Stimulated activated CD4-positive, alpha-beta T cell treated with anti-CD3 and anti-CD28 coated beads, Interleukin-1b, Interleukin-23, amount 100 ng/mL, for 4 hours (primary cell): ENCODE measurements at places on chromosomes 5 and 9.

DNA sequence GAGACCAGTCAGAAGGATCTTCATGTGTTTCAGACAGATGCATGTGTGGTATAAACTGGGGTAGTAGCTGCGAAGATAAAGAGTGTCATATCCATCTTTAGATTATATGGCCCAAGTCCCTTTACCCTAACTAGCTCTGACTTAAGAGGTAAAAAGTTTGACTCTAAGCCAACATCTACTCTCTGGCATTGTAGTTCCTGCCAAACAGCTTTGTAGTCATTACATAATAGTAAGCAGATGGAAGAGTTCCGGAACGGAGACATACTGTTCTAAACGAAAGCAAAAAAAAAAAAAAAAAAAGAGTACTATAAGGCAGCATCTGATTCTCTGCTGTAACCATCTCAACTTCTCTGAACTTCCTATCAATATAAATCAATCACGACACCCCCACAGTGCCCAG lies 48.8 kb downstream of the CEMIP2 start:
- DNase-seq, result no peak

DNA sequence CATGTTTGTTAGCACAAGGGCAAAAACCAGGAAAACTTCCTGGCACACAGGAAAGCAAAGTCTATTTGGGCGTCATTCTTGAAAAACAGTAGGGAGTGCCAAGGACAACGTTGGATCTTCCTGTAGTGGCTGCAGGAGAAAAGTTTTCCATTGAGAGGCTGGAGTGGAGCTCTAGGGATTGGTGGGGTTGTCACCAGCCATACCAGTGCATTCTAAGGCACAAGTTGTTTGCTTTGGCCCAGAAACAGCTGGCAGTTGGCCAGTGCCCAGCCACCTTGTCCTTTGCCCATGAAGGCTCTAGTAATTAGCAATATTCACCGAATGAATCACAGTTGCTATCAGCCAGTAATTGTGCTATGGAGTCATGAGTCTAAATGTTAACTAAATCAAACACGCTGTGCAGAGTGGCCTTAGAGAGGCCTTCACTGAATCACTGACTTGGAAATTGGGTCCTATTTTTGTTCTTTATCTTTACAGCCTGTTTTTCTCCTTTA lies 26.4 kb downstream of the TNFSF15 start:
- no peak for DNase-seq

DNA sequence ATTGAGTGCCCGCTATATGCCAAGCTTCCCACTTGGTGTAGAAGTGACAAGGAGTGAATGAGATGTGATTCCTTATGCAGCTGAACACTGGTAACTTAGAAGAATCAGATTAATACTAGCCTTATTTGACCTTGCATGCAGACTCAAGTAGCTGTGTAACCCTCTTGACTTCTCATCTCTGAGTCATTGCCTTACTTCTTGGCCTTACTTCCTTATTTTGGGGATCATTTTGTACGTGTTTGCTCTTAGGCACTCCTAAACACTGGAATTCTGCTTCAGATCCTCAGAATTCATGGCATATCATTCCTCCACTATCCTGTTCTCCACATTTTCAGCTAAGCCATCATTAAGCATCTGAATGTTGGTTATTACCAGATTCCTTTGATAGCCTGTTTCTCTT lies 948.9 kb upstream of the ARRDC3 start:
- DNase-seq, result no peak

DNA sequence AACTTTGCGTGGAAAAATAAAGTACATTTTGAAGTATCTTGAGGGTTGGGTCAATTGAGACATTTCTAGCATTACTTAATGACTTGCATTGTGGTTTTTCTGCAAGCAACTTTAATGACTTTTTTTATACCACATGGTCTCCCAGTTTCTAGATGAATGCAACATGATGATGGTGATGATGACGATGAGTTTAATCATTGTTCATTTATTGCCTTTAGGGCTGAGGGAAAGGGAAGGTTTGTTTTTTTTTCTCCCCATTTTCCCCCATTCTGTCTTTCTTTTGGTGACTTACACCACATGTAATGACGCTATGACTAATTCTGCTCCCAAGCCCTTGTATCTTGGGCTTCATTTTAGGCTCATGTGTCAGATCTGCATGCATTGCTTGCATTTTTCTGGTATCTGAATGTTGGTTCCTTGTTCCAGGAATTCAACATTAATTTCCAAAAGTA lies 57.7 kb upstream of the NXNL2 start:
- DNase-seq, result no peak

DNA sequence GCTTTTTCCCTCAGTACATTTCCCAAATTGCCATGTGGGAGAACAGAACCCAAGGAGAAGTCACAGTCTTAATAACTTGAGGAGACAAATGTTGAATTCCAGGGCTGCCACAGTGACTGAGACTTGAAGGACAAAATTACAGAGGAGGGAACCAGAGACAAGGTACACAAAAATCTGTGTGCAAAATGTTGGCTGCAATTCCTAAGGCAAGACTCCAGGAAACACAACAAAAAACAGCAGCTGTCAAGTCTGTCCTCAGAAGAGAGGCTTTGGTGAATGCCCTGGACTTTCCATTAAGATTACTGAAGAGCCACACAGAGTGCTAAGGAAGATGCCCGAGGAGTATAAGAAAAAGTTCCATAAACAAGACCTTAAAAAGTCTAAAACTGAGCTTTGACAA lies 21.1 kb downstream of the AP3B1 start:
- no peak for DNase-seq

DNA sequence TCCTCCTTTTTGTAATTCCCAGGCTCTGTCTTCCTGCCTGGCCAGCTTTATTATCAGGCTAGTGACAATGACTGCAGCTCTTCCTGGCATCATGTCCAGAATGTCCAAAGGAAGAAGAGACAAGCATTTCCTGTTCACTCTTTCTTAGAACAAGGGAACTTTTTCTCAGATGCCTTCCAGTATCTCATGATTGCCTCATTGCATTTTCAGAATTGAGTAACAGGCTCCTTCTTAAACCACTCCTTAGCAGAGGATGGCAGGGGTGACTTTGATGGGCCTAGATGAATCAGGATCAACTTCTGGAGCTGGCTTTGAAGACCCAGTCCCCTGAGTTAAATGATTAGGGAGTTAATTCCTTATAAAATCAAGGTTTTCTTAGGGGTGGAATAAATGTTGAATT lies 92.9 kb upstream of the RASGRF2 start:
- no peak for DNase-seq

GRCh38 chr5:39716532-39717028 lies 291.8 kb upstream of the DAB2 start:
- DNase-seq, result peak; percentile 7

DNA sequence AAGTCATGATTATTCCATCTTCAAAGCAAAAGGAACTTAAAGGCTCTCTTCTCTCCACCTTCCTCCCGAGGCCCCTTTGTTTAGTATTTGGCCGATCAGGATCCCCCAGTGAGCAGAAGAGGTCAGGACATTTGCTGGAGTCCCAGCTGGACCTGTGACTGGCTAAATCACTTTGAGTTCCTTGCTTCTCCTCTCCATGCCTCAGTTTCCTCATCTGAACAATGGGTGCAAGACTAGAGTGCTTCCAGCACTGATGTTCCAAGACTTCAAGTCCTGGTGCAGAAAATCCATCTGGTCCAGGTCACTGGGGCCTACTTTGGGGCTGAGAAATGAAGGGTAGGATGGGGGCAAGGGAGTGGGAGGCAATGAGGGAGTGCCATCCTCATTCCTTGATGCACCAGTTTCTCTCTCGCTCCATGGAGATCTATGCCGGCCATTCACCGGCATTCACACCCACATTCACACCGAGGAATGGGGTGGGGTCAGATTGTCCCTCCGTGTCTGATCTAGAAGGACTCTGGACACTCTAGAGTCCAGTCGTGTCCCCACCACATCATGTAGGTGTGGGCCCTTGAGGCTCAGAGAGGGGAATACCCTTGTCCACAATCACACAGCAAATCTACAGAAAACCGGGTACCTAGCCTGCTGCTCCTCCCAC lies 38.7 kb upstream of the IL17B start:
- DNase-seq, result no peak

- no peak for DNase-seq
These were observed 40.8 kb upstream of the CLK4 start for GRCh38 chr5:178667688-178668087.

DNA sequence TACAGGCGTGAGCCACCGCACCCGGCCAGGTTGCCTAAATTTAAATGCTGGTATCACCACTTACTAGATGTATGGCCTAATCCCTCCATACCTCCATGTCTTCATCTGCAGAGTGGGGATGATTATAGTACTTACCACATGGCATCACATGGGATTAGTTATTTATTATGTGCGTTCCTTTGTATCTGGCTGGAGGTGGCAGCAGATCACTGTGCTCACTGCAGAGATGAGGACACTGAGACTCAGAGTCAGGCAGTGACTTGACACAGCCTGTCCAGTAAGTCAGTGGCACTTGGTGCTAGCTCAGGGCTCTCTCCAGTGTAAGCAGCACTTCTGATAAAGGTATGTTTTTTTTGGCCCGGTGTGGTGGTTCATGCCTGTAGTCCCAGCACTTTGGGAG lies 38.4 kb upstream of the HAND1 start:
- DNase-seq, result no peak

GRCh38 chr9:137306066-137306849 lies 4.2 kb upstream of the NRARP start:
- no peak for DNase-seq

GRCh38 chr5:126499278-126499677 lies 76.1 kb downstream of the GRAMD2B start:
- DNase-seq, result no peak

- DNase-seq, result no peak
These were observed 46.6 kb downstream of the ANGPTL2 start for GRCh38 chr9:127075624-127076372.

DNA sequence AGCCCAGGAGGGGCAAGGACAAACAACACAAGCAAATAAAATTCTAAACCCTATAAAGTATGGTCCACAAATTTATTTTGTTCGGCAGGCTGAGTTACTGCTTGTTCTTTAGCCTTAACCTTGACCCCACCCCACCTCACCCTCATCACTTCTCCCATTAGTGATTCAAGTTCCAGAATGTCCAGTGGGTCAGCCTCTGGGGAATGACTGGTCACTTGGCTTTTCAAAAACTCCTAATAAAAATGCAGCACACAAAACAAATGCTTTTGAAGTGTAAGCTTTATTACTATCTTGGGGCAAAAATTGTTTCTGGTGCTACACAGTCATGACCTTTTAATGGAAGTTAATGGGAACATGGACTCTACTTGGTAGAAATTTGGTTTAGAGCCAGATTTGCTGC lies 142.1 kb downstream of the MPDZ start:
- DNase-seq, result no peak

DNA sequence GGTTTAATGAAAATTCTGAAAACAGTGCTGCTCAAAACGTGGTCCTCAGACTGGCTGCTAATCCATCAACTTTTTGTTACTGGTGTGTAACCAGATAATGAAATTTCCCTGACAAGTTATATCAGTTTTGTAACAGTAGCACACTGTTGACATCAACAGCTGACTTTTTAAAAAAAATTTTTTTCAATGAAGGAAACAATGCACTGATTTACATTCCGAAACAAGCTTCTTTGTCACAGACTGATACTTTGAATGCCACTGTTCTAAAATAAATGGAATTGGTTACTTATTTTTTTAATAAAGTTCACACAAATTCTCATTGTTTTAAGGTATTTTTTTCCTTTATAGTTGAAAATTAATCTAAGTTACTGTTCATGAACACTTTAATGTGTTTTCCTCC lies 169.1 kb downstream of the NIPBL start:
- DNase-seq, result no peak

DNA sequence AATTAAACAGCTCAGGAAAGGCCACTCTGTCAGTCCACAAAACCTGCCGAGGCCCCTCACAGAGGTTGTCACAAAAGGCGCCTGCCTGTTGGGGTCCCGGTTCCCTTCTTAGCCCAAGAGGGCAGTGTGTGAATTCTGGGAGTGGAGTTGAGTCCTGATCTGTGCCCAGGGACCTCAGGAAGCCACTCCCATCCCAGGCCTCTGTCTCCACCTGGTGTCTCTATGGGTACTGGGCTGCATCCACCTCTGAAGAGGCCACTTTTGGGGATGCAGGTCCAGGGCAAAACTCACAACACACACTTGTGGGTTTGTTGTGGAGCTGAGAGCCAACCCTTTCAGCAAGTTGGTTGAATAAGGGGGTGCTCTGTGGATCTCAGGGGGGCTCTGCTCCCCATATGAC lies 74.3 kb upstream of the STXBP1 start:
- DNase-seq, result no peak

- DNase-seq, result no peak
These were observed 73.1 kb downstream of the TRPM3 start for GRCh38 chr9:71048280-71048679.

GRCh38 chr5:146623009-146623408 lies 107.0 kb upstream of the GPR151 start:
- no peak for DNase-seq

GRCh38 chr5:61941637-61942036 lies 364.4 kb upstream of the KIF2A start:
- no peak for DNase-seq

- no peak for DNase-seq
These were observed 205.8 kb downstream of the SEMA5A start for GRCh38 chr5:9340085-9340484.

GRCh38 chr5:17081142-17081541 lies 136.3 kb upstream of the BASP1 start:
- no peak for DNase-seq

GRCh38 chr5:168529374-168530234 lies 499 bp downstream of the FBLL1 start:
- no peak for DNase-seq

GRCh38 chr5:96968074-96968473 lies 32.2 kb downstream of the LNPEP start:
- DNase-seq, result no peak

- no peak for DNase-seq
These were observed 13.5 kb downstream of the SH3TC2 start for GRCh38 chr5:149049371-149049781.

- no peak for DNase-seq
These were observed 12.2 kb upstream of the ALDH1B1 start for GRCh38 chr9:38380230-38380871.

DNA sequence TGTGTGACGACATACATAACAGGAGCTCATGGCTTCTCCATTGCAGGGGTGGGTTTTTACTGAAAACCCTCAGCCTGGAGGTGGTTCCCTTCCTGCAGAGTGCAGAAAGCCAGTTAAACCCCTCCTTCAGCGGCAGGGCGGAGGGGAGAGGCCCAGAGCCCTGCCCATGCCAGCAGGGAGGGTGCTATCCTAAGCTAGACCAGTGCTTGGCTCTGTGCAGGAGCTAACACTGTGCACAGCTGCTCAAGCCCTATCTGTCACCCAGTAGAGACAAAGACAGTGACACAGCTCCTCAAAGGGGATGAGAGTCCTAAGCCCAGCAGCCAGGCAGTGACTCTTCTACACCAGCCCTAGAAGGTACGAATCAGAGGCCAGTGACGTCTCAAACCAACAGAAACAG lies 70.0 kb upstream of the ZSWIM6 start:
- no peak for DNase-seq

- DNase-seq, result no peak
These were observed 67.3 kb downstream of the ZNF618 start for GRCh38 chr9:113943112-113944009.

DNA sequence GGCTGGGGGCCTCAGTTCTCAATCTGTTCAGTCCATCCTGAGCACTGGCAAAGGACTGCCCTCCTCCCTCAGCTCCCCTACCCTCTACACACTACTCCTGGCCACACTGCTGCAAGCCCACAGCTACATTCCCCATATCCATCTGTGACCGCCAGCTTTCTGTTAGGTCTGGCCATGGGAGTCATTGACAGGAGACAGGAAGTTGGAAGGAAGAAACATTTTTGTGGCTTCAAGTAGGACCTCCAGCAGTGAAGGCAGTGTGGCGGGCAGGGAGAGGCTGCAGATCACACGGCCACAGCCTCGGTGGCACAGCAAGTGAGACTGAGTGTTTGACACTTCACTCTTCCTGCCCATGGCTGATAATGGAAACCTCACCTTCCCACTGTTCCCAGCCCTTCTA lies 55.9 kb downstream of the SECISBP2 start:
- DNase-seq, result no peak
